ENCODE measurements at places on chromosomes 4 and X. TPM values are rescaled to one million over a fixed set of nuclear protein-coding genes. Genes with fewer than 3 reads are reported as not detected.

DNA sequence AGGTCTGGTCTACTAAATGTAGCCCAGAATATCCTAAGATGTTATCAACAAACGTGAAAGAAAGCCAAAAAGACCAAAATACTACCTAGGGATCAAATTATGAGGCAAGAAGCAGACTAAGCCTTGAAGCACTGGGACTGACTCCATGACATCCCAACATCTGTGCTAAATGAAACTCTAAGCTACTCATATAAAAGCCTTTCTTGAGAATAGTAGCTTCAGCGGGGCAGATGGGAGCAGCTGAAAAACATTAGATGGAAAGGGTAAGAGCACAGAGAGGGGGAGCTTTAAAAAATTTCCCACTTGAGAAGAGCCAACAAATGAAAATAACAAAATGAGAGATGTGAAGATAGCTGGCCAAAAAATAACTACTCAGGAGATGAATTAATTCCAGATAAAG lies 81.7 kb downstream of the MAD2L1 start:
- DNase-seq, result no peak

DNA sequence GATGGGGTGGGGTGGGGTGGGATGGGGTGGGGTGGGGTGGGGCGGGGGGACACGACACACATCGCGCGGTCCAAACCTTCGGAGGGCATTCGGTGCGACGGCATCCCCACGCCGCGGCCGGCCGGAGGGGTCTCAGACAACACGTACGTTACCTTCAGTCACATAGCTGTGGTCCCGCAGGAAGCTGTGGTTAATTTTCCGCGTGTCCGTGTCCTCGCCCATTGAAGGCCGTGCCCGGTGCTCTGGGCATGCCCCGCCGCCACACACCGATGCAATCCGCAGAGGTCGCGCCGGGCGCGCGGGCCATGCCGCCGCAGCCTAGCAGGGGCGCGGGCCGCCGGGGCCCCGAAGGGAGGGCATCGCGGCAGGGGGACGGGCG lies 417 bp downstream of the PPP2R2C start:
- DNase-seq, result no peak

Gene GLOD5
- total RNA-seq, result not detected

Gene SOWAHB
- total RNA-seq, result not detected

DNA sequence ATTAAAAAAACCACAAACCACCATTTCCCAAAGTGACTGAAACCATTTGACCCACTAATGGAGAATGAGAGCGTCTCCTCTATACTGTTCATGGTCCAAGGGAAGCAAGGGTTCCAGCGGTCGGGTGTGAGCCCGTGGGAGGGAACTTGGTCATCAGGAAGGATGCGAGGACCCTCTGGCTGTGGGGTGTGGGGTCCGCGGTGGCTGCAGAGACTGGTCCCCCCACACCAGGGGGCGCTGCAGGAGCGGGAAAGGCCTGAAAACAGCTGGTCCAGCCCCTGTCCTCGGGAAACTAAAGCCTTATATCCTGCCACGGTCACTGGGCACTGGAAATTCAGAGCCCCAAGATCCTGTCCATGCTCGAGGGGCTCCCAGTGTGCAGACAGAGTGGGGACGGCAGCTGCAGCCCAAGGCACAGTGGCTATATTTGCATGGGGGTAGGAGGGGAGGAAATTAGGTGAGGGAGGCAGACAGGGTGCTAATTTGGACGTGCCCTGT lies 4.3 kb downstream of the BLOC1S4 start:
- peak; percentile 89 for DNase-seq

DNA sequence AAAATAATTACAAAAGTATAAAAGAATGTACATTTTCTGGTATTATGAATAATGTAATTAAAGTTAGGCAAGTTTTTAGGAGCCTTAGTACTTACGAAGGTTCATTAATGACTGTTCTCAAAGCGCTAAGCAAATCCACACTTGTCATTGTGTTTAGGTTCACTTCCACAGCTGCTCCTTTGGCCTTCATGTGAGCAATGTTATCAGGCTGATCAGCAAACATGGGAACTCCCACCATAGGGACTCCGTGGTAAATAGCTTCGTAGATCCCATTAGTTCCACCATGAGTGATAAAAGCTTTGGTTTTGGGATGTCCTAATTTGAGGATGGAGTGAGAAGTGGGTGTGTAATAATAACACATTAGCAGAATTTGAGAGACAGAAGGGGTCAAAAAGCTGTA lies 45.1 kb downstream of the UGT2A2 start:
- no peak for DNase-seq
